ENCODE measurements at places on chromosomes 13 and 19. TPM values are rescaled to one million over a fixed set of nuclear protein-coding genes. Genes with fewer than 3 reads are reported as not detected.

CGB3 gene
- not detected for total RNA-seq

KCNRG gene
- 2.5 TPM for total RNA-seq

DNA sequence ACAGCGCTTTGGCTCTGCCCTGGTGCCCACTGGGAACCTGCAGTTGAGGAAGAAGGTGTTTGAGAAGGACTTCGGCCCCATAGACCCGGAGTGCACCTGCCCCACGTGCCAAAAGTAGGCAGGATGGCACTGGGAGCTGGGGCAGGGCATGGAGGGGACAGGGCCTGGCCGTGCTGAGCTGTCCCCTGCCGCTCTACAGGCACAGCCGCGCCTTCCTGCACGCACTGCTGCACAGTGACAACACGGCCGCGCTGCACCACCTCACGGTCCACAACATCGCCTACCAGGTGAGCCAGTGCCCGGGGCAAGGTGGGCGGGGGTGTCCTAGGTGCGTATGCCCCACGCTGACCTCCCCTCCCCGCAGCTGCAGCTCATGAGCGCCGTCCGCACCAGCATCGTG, 5.1 kb upstream of the DNM2 start:
- no peak for DNase-seq

DNA sequence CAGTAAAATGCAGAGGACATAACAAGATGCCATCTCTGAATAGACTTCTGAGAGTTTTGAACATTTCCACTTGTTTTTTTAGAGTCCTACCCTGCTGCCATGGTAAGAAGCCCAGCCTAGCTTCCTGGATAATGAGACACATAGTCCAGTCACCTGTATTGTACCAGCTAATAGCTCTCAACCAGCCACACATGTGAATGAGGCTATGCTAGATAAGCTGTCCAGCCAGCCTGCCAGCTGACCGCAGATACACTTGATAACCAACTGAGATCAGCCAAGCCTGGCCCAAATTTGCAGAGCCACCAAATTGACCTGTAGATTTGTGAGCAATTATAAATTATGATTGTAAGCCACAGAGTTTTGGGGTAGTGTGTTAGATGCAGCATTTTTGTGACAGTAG, 10.7 kb downstream of the RFXAP start:
- DNase-seq = no peak

DNA sequence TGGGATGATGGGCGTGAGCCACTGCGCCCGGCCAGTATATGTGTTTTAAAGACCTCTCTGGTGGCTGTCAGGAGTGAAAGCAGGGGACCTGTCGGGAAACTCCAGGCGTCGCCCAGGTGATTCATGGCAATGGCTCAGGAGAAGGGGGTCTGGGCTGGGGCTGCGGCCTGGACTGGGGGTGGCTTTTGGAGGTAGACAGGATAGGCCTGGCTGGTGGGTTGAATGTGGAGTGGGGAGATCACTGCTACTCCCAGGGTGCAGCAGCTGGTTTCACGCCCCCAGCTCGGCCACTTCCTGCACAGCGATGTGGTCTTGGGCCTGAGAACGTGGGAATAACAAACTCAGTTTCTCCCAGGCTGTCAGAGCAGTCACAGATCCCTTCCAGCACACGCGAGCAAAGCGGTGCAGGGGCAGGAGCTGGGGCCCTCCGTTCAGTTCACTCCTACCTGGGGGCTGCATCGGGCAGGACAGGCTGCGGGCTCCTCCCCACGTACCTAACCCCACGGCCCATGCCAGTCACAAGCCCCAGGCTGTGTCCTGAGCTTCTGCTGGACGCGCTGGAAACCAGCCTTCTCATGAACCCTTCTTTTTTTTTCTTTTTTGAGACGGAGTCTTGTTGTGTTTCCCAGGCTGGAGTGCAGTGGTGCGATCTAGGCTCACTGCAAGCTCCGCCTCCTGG, 18.9 kb downstream of the KDM4B start:
- no peak for DNase-seq

RNF17 gene
- not detected for total RNA-seq

- DNase-seq = no peak
These were observed 18.3 kb downstream of the ZIC5 start for GRCh38 chr13:99953138-99953755.

DNA sequence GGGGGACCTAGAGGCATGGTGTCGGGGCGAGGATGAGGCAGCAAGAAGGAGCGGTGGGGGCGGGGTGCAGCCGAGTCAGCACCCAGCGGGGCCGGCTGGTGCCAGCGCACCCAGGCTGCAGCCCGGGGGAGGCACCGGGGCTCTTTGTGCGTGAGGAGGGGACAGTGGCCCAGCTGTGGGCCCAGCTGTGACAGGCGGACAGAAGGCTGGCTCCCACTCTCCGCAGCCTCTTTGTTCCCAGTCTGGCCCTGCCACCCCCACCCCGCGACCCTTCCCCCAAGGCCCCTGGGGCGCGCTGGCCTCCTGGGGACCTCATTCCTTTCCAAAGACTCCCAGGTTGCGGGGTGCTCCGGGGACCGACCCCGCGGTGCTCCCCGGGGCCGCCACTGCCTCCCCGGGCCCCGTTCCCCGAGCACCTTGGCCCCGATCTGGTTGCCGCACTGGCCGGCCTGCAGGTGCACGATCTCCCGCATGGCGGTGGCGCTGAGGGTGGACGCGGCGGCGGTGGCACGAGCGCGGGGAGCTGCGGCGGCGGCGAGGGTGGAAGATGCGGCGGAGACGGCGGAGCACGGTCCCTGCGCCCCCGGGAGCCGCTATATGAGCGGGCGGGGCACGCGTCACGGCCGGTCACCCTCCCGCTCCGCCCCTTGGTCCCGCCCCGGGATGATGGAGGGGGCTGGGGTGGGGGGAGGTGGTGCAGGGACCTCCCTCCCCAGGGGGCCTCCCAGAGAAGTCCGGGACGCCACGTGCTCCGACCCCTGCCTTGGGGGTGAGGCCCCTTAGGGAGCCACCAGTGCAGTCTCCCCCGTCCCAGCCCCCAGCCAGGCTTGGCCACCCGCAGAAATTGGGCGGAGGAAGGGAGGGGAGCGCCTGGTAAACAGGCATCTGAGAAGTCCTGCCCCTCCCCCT, at the start of gene TUBB4A:
TSS of gene TUBB4A (minus strand) at position 570 of the 909 bp plus-strand sequence. CDS start at position 473, 97 bp downstream.
- DNase-seq = no peak

- no peak for DNase-seq
These were observed 26.2 kb upstream of the LRCH1 start for GRCh38 chr13:46526740-46527139.

- no peak for DNase-seq
These were observed 20.6 kb downstream of the LRRC4B start for GRCh38 chr19:50547385-50548190.

All from HCT116 (cell line).